ENCODE measurements at places on chromosomes 4 and X. TPM values are rescaled to one million over a fixed set of nuclear protein-coding genes. Genes with fewer than 3 reads are reported as not detected.

HTR2C gene
- polyA plus RNA-seq, result 0.51 TPM

DNA sequence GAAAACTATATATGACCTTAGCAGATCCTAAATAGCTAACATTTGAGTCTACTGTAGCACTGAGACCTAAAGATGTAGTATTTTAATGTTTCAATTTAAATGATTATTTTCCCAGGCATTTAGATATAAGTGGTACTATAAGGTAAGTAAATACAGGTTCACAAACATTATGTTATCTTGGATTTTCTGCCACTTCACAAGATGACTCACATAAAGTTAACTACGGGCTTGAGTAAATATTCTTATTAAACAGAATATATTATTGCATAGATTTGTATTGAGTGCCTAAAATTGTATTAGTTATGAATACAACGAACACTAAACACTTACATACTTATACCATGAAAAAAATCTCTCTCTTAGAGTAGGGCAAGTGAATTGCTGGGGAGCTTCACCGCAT, 34.2 kb upstream of the VCX3B start:
- DNase-seq, result no peak

GRCh38 chr4:55356991-55357461, 11.0 kb downstream of the SRD5A3 start:
- no peak for DNase-seq

TBC1D8B gene
- polyA plus RNA-seq, result 6.8 TPM

CCSER1 gene
- polyA plus RNA-seq, result 20.3 TPM

ZCCHC18 gene
- polyA plus RNA-seq, result 4.3 TPM

SPANXA1 gene
- not detected for polyA plus RNA-seq

GRCh38 chrX:44130189-44130588, 157.0 kb upstream of the NDP start:
- DNase-seq, result no peak

- no peak for DNase-seq
These were observed 100.3 kb downstream of the EMCN start for GRCh38 chr4:100417565-100417964.

GRCh38 chrX:123859409-123859845, 426 bp upstream of the XIAP start:
- peak; percentile 53 for DNase-seq

DNA sequence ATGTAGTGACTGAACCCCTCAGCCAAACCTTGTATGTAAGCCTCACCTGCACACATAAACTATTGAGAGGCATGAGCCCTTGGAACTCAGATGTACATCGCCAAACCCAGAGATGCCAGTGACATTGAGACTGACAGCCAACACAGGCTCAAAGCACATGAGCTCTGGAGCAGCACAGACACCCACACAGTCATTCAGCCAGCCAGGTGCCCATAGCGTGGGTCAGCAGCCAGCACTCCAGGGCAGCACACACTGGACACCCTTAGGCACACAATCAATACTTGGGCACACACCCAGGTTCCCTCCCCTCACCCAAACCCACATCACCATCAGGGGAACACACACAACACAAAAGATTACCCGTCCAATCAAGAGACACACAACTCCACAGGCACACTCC, 4.3 kb upstream of the TIMP1 start:
- DNase-seq, result no peak

DNA sequence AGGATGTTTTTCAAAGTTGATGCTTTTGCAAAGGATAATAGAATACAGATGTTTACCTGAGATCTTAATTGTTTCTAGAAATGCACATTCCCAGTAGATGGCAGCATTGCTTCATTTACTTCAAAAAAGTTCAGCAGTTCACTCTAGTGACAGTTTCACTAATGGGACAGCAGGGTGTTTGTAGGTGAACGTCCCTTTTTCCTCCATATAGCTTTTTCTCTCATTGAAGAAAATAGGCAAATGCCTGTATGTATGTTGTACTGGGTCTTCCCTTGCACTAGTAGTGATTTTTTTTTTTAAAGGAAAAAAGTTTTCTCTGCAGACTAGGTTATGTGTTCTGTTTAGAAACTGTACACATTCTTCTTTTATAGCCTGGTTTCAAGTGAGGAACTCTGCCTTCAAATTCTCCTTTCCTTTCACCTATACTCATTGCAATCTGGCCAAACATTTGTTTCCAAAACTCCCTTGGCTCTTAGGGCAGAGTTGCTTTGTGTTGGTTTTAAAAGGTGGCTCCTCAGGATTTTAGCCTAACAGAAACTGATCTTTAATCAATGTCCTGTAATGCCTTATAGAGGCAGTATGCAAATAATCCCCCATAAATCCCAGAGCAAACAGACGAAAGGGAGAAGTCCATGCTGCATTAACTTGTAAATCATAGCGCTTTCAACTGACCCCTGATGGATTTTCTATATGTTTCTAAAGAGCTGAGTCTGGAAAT, 86.3 kb downstream of the EGF start:
- no peak for DNase-seq

AFM gene
- 18.5 TPM for polyA plus RNA-seq

RHOXF2 gene
- polyA plus RNA-seq, result not detected

- DNase-seq, result no peak
These were observed 1.7 kb upstream of the CYP4V2 start for GRCh38 chr4:186189656-186190055.

DNA sequence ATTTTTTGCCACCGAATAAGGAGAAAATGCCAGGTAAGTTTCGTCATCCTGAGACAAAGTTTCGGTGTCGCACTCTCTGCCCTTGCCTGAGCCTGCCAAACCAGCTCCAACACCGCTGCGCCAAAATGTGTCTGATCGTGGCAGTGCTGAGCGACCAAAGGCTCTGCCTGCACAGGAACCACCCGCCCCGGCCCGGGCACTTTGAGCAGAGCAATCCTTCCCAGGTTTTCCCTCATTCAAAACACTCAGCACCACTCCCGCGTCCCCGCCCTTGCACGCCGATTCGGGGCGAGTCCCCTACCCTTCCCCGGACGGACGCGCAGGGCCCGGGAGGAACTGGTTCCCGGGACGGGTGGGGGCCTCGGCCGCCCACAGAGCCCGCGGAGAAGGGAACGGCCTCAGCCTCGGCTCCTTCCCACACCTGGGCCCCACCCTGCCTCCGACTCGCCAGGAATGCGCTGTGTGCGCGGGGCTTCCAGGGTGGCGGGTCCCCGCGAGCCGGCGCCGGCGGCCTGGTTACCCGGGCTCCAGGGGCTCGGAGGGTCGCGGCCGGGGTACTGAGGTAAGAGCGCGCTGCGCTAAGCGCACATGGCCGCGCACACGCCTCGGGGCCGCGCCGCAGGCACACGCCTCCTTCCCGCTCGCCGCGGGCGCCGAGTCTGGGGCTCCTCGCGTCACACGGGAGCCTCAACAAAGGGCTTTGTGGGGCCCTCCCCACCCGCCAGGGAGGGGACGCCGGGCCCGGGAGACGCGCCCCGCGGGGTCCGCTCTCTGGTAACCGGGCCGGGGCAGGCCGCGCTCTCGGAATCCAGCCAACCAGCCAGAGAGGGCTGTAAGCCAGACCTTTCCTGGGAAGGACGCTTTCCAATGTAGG, at the start of gene C4orf36:
TSS of gene C4orf36 (minus strand) at position 661 of the 874 bp plus-strand sequence. CDS start 902 bp downstream, outside the sequence.
- peak; percentile 58 for DNase-seq

SH3TC1 gene
- polyA plus RNA-seq, result 24.4 TPM

- no peak for DNase-seq
These were observed 24.1 kb downstream of the TMPRSS11A start for GRCh38 chr4:67939195-67939594.

- DNase-seq, result no peak
These were observed 123.2 kb upstream of the IGFBP7 start for GRCh38 chr4:57233386-57233785.

GRCh38 chr4:138555584-138555983, 313.4 kb upstream of the SLC7A11 start:
- DNase-seq, result no peak

- DNase-seq, result no peak
These were observed 78.6 kb upstream of the STS start for GRCh38 chrX:7068939-7069367.

SPANXC gene
- not detected for polyA plus RNA-seq

DNA sequence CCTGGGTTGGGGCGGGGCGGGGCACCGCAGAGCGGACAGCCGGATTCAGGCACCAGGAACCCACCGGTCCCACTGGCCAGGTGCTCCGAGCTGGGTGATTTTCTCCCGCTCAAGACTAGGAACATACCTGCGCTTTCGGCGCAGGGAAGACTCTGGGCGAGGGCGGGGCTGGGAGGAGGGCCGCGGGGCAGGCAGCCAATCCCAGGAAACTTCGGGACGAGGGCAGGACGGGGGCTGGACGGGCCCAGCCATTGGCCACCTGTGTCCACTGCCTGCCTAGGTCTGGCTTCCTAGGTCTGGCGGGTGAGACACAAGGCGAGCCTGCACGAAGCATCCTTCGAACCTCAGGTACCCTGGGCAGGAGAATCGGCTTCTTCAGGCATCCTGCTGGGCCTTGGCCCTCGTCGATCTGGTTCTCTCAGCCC, 274 bp upstream of the ERVMER34-1 start:
- DNase-seq, result peak; percentile 58

IBSP gene
- polyA plus RNA-seq, result not detected

DNA sequence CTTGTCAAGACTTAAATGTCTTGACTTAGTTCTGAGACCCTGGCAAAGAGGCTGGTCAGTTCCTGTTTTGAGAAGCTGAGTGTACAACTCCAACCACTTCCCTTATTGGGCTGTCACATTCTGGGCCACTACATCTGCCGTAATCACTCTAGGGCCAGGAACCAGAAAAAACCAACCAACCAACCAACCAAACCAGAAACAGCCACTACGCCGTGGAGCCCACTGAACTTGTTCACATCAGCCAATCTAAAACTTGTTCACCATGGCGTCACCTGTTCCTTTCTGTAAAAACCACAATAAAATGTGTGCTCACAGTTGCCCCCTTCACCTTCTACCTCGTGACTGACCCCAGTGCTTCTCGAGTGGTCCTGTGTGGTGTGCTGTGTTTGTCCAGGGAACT, 107.3 kb downstream of the JADE1 start:
- no peak for DNase-seq

GRCh38 chr4:156695163-156695562, 276.4 kb downstream of the PDGFC start:
- DNase-seq, result no peak
